ENCODE measurements at places on chromosomes 3 and 15. TPM values are rescaled to one million over a fixed set of nuclear protein-coding genes. Genes with fewer than 3 reads are reported as not detected.

GRCh38 chr15:87761736-87762509 lies 494.6 kb downstream of the NTRK3 start:
- H3K27me3 ChIP-seq = no peaks in the 10 kb centered on the region
- H3K4me3 ChIP-seq = no peak overlapping the region
- peaks cover 7% of the 10 kb centered on the region for H3K4me1 ChIP-seq
- H3K36me3 ChIP-seq = no peaks in the 10 kb centered on the region
- no peak overlapping the region for H3K27ac ChIP-seq

GRCh38 chr15:75023872-75024636 lies 664 bp downstream of the PPCDC start:
- no peaks in the 10 kb centered on the region for H3K27me3 ChIP-seq
- H3K4me3 ChIP-seq = peak overlapping the region; percentile 87
- no peaks in the 10 kb centered on the region for H3K36me3 ChIP-seq
- no peaks in the 10 kb centered on the region for H3K4me1 ChIP-seq
- H3K27ac ChIP-seq = peak overlapping the region; percentile 95

- no peaks in the 10 kb centered on the region for H3K27me3 ChIP-seq
- no peak overlapping the region for H3K4me3 ChIP-seq
- H3K36me3 ChIP-seq = no peaks in the 10 kb centered on the region
- no peak overlapping the region for H3K27ac ChIP-seq
Observed at GRCh38 chr3:157370867-157371266, 65.8 kb upstream of the PTX3 start.

DNA sequence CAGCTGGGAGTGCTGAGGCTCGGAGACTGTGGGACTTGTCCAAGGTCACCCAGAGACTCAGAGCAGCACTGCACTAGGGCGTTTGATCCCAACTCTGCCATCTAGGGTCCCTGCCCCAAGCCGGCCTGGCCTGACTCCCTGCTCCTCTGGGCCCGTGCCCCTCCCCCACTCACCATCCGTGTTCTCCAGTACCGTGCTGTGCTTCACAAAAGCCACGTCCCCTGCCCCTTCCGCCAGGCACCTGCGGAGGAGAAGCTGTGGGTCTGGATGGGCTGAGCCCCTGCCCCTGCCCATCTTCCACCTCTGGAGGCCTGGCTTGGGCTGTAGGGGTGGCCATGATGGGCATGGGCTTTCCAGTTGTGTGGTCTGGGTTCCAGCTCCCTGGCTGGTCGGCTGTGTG lies 8.4 kb downstream of the MELTF start:
- peaks cover 12% of the 10 kb centered on the region for H3K27me3 ChIP-seq
- no peaks in the 10 kb centered on the region for H3K36me3 ChIP-seq
- no peak overlapping the region for H3K27ac ChIP-seq
- no peak for DNase-seq
- H3K4me1 ChIP-seq = no peaks in the 10 kb centered on the region
- H3K4me3 ChIP-seq = no peak overlapping the region

DNA sequence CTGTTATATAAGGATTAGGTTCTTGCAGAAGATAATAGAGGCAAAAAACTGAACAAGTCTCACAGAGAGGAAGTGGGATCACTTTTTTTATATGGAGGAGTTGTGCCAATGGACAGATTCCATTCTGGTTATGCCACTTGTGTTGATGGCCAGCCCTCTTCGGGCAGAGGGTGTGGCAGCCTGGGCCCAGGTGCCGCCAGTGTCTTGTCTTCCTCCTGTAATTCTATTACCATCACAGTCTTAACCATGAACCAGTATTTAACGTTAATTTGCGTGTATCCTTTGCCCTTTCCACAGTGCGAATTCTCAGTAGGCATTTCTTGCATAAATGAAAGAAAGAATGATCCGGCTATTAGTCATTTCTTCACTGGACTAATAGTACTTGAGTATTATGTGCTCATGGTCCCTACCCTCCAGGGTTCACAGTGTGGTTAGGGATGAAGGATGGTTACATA lies 7.0 kb upstream of the USP4 start:
- H3K27ac ChIP-seq = no peak overlapping the region
- no peaks in the 10 kb centered on the region for H3K4me1 ChIP-seq
- no peak for DNase-seq
- H3K36me3 ChIP-seq = no peaks in the 10 kb centered on the region
- no peak overlapping the region for H3K4me3 ChIP-seq

GRCh38 chr15:55420171-55420866 lies 12.0 kb downstream of the PIERCE2 start:
- H3K27ac ChIP-seq = no peak overlapping the region
- H3K27me3 ChIP-seq = no peaks in the 10 kb centered on the region
- no peak for DNase-seq
- no peak overlapping the region for H3K4me3 ChIP-seq
- H3K36me3 ChIP-seq = peaks cover 7% of the 10 kb centered on the region
- no peaks in the 10 kb centered on the region for H3K4me1 ChIP-seq

GRCh38 chr15:74449643-74450205 lies 11.2 kb downstream of the UBL7 start:
- no peak for DNase-seq
- no peak overlapping the region for H3K4me3 ChIP-seq
- H3K27me3 ChIP-seq = no peaks in the 10 kb centered on the region
- H3K36me3 ChIP-seq = peaks cover 98% of the 10 kb centered on the region
- H3K4me1 ChIP-seq = no peaks in the 10 kb centered on the region

- no peaks in the 10 kb centered on the region for H3K4me1 ChIP-seq
- H3K36me3 ChIP-seq = peaks cover 5% of the 10 kb centered on the region
- no peaks in the 10 kb centered on the region for H3K27me3 ChIP-seq
Observed at GRCh38 chr3:31692751-31693150, 160.0 kb downstream of the STT3B start.

The ALDH1L1 gene
- 64.7 TPM for total RNA-seq

The PARP16 gene
- 5.9 TPM for total RNA-seq
